Peyer's patch (tissue), 4 donors: ENCODE measurements at places on chromosomes 1 and 21.
A peak's percentile ranks its signal among the peaks of the same experiment; 100 is the strongest.

DNA sequence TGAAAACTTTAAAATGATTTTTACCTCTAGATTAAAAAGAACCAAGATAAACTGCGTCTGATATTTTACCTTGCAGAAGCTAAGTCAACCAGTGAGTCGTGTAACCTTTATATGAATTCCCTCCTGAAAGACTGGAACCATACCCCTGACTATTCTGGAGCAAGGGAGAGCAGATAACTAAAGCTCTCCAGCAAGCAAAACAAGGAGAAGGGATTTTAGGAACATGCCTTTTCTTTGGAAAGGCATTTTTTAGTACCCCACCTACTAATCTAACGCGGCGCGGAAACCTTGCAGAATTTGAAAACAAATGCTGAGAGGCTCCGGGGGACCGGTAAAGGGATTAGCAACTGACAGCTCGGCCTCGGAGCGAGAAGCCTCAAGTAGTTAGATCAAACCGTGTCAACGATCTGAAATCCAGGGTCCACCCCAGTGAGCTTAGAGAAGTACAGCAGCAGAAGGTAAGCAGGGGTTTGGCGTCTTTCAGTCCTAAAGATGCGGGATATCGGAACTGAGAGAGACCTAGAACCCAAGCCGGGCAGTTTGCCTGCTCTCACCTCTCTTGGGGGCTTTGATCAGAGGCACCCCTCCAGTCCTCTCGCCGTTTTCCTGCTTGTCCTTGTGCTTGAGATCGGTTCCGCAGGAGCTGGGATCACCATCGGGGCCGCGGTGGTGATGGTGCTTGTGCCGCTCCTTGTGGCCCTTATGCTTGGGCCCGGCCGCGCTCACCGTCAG, 954 bp downstream of the RSBN1 start:
- peak overlapping the region; percentile 97 for H3K27ac ChIP-seq
- H3K4me3 ChIP-seq = peak overlapping the region; percentile 87
- no peak for DNase-seq
- H3K27me3 ChIP-seq = no peaks in the 10 kb centered on the region
- H3K4me1 ChIP-seq = peaks cover 10% of the 10 kb centered on the region

- no peak overlapping the region for H3K4me3 ChIP-seq
- no peak for DNase-seq
- H3K27me3 ChIP-seq = no peaks in the 10 kb centered on the region
- H3K36me3 ChIP-seq = no peaks in the 10 kb centered on the region
These were observed 339.6 kb downstream of the CHRM3 start for GRCh38 chr1:239725933-239726332.

GRCh38 chr1:199747984-199748383, 279.5 kb upstream of the NR5A2 start:
- no peak overlapping the region for H3K4me3 ChIP-seq
- no peak overlapping the region for H3K27ac ChIP-seq
- no peaks in the 10 kb centered on the region for H3K36me3 ChIP-seq

DNA sequence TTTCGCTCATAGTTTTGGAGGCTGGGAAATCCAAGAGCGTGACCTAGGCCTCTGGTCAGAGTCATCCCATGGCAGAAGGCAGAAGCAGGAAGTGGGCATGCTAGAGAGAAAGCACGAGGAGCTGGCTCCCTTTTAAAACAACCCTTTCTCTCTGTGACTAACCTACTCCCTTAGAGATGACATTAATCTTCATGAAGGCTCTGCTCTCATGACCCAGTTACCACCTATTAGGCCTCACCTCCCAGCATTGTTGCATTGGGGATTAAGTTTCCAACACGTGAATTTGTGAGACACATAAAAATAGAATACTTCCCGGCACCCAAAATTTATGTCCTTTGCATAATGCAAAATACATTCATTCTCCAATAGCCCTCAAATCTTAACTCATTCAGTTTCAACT, 223.1 kb upstream of the ST6GALNAC5 start:
- H3K27me3 ChIP-seq = no peaks in the 10 kb centered on the region
- H3K4me1 ChIP-seq = no peaks in the 10 kb centered on the region
- no peak for DNase-seq
- no peak overlapping the region for H3K4me3 ChIP-seq
- H3K36me3 ChIP-seq = no peaks in the 10 kb centered on the region

- no peaks in the 10 kb centered on the region for H3K27me3 ChIP-seq
- H3K36me3 ChIP-seq = no peaks in the 10 kb centered on the region
- DNase-seq = peak; percentile 42
- no peaks in the 10 kb centered on the region for H3K4me1 ChIP-seq
These were observed 98.7 kb downstream of the OBSCN start for GRCh38 chr1:228306275-228307217.

DNA sequence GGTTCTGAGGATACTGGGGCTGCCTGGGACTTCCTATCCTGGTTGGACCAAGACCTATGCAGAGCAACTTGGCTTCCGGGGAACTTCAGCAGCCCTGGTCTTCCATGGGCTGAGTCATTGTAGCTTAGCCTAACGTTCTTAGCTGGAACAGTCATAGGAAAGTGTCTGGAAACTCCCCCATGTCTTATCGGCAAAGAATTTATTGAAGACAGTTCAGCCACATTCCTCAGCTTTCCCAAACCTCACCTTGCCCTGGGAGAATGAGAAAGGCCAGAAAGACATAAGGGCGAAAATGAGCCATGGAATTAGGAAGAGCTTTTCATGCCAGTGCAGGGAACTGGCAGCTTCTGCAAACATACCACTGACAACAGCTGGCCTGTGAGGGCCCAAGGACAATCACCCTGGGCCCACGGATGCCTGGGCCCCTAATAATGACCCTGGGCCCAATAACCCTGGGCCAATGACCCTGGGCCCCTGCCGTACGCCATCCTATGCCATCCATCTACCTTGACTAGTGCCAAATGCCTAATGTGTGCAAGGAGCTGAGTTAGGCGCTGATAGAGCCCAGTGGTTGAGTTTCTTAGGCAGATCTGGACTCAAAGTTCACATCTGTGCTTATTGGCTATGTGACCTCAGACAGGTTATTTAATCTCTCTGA, 114.4 kb upstream of the GADD45A start:
- H3K27ac ChIP-seq = no peak overlapping the region
- H3K36me3 ChIP-seq = no peaks in the 10 kb centered on the region
- H3K4me1 ChIP-seq = no peaks in the 10 kb centered on the region
- no peaks in the 10 kb centered on the region for H3K27me3 ChIP-seq

- no peaks in the 10 kb centered on the region for H3K36me3 ChIP-seq
- H3K27ac ChIP-seq = no peak overlapping the region
- no peak overlapping the region for H3K4me3 ChIP-seq
These were observed 55.0 kb downstream of the KCNJ15 start for GRCh38 chr21:38311765-38312164.

DNA sequence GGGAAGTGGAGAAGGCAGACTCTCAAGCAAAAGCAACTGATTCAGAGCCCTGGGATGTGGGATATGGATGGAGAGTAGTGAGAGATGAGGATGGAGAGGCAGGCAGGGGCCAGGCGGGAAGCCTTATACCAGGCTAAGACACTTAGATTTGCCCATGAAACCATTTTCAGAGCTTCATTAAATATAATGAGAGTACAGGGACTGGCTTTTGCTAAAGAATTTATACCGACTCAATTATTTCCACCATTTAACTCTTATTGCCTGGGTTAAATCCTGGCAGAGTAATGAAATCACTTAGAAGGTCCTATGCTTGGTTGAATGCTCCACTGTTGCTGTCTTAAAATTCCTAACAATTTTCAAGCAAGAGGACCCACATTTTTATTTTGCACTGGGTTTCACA, 311.7 kb downstream of the KCNH1 start:
- H3K4me3 ChIP-seq = no peak overlapping the region
- no peaks in the 10 kb centered on the region for H3K4me1 ChIP-seq
- H3K27me3 ChIP-seq = no peaks in the 10 kb centered on the region
- H3K27ac ChIP-seq = no peak overlapping the region
- H3K36me3 ChIP-seq = no peaks in the 10 kb centered on the region

- no peak for DNase-seq
- no peaks in the 10 kb centered on the region for H3K36me3 ChIP-seq
- H3K4me1 ChIP-seq = peaks cover 21% of the 10 kb centered on the region
- no peaks in the 10 kb centered on the region for H3K27me3 ChIP-seq
- no peak overlapping the region for H3K4me3 ChIP-seq
These were observed 8.2 kb downstream of the PNRC2 start for GRCh38 chr1:23967871-23968270.

GRCh38 chr1:46288485-46289133, 14.8 kb downstream of the LRRC41 start:
- no peaks in the 10 kb centered on the region for H3K27me3 ChIP-seq
- no peak for DNase-seq
- no peak overlapping the region for H3K27ac ChIP-seq
- H3K4me3 ChIP-seq = no peak overlapping the region
- peaks cover 45% of the 10 kb centered on the region for H3K36me3 ChIP-seq

DNA sequence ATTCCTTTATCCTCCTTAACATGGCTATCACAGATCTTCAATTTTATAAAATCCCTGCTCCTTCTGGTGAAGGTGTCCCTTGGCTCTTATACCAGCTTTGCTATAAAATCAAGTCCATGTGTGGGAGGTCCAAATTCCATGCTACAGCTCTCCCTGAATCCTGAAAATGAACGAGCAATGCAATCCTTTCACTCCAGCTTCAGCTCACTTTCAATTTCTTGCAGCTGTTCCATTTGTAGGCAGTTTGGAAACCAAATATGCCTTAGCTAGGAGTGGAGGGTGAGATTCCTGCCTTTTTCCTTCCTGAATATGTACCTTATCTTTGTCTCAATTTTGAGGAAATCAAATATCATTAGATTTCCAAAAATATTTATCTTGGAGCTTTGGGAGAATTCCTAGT, 402.6 kb downstream of the TTLL7 start:
- DNase-seq = no peak
- H3K4me3 ChIP-seq = no peak overlapping the region
- H3K4me1 ChIP-seq = no peaks in the 10 kb centered on the region
- no peak overlapping the region for H3K27ac ChIP-seq
- no peaks in the 10 kb centered on the region for H3K27me3 ChIP-seq
- no peaks in the 10 kb centered on the region for H3K36me3 ChIP-seq

GRCh38 chr1:170732252-170732588, 68.3 kb downstream of the PRRX1 start:
- no peaks in the 10 kb centered on the region for H3K36me3 ChIP-seq
- no peak overlapping the region for H3K27ac ChIP-seq
- H3K4me1 ChIP-seq = no peaks in the 10 kb centered on the region
- no peak overlapping the region for H3K4me3 ChIP-seq

DNA sequence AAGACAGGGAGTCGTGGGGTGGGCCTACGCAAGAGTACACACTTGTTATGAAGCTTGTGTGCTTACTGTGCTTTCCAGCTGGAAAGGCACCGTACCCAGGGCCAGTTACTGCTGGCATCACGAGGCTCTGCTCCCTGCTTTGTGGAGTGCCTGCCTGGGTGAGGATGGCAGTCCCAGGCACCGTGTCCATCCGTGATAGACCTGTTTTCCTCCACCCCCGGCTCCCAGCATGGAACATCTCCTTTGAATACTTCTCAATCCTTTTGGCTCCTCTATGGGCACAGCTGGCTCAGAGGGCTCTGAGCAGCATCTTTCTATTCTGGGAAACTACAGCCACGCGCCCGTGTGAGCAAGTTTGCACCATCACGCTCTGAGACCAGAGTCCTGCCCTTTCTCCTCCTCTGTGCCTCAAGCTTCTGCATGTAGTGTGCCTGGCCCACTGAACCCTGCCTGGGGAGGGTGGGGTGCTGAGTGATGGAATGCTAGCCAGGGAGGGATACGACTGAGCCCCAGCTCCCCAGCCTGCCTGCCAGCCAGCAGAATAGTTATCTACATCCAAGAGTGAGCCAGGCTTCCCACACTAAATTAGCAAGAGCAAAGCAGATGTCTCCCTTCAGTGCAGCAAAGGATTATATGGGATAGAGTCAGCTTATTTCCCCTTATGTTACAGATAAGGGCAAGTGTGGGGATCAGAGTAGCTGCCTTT, 7.1 kb upstream of the TNR start:
- no peak for DNase-seq
- H3K4me3 ChIP-seq = no peak overlapping the region
- H3K36me3 ChIP-seq = no peaks in the 10 kb centered on the region
- no peak overlapping the region for H3K27ac ChIP-seq
- H3K27me3 ChIP-seq = no peaks in the 10 kb centered on the region

- no peak overlapping the region for H3K27ac ChIP-seq
- H3K4me1 ChIP-seq = no peaks in the 10 kb centered on the region
- no peaks in the 10 kb centered on the region for H3K27me3 ChIP-seq
- H3K4me3 ChIP-seq = no peak overlapping the region
- DNase-seq = no peak
These were observed 147.7 kb upstream of the IVNS1ABP start for GRCh38 chr1:185464777-185465176.

DNA sequence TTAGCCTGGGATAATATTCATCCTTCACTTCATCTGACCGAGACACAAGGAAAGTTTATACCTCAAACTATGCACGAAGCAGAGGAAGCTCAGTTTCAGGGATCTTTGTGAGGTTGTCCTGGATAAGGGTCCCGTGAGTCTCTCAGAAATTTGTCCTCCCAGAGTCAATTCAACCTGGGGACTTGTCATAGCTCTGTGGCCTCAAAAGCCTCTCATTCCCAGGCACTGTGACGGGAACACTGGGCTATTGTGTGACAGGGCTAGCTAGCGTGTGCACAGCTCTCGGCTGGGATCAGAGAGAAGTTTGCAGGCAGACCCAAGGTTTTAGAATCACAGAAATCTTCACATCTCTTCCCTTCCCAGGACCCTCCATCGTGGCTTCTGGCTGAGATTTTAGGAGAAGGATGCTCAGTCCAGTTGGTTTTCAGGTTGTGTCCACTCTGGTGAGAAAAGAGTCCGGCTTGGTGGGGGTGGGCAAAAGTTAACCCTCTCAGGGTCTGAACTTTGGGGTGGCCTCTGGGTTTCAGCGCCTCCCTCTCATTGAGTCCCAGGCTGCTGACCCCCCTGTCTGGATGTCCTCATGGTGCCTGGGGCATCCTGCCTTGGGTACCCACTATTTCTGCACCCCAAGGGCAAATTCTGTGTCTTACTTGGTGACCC, 20.4 kb upstream of the LBR start:
- no peaks in the 10 kb centered on the region for H3K27me3 ChIP-seq
- peaks cover 9% of the 10 kb centered on the region for H3K4me1 ChIP-seq
- peak overlapping the region; percentile 91 for H3K27ac ChIP-seq
- no peak overlapping the region for H3K4me3 ChIP-seq
- no peaks in the 10 kb centered on the region for H3K36me3 ChIP-seq
